ENCODE measurements at places on chromosomes 11 and 22.

- no peak for DNase-seq
Observed at GRCh38 chr11:115078461-115079438, 400.4 kb downstream of the NXPE2 start.

DNA sequence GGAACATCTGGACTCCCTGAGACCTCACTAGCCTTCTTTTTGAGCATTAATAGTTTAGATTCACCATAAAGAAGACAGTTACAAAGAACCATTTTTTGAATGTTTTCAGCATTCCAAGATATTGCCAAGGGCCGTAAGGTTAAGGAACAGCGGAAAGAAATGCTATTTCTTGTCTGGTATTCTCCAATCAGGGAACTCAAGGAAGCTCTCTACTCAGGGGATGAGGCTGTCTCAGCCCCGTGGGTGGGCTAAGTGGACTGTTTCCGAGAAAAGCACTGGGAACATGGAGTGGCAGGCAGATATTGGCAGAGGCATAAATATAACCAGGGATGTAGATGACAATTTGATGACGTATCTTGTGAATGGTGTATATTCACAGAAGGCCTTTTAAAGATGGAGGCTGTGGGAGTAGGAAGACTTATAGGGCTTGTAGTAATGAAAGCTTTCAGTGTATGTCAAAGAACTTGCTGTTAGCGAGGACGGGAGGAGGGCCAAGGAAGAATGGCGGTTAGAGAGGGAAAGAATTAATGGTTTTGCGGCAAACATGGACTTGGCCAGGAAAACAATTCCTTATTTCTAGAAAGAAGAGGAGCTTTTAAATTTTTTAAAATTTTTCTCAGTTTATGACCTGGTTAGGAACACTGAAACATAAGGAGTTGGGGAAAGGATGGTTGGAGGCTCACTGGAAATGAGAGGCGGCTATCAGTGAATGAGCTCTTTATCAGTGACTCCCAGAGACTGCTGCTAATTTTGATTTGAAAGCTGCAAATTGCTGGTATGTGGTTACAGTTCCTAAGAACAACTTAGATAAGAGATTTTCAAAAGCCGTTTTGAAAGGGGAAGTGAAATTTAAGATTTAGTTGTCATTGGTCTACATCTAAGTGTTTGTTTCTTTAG, 64.6 kb downstream of the ST3GAL4 start:
- DNase-seq, result no peak

DNA sequence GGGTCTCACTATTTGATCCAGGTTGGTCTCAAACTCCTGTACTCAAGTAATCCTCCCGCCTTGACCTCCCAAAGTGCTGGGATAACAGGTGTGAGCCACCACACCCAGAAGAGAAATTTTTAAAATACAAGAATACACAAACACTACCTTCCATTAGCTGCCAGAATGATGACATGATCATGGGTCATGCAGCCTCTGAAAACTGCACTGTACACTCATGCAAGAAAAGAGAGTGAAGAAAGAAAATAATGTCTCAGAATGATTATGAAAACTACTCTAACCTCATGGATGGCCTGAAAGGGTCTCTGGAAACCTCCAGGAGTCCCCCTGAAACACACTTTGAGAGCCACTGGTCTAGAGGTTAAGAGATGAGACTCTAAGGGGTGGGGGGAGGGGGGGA, 18.8 kb downstream of the VPS37C start:
- no peak for DNase-seq

DNA sequence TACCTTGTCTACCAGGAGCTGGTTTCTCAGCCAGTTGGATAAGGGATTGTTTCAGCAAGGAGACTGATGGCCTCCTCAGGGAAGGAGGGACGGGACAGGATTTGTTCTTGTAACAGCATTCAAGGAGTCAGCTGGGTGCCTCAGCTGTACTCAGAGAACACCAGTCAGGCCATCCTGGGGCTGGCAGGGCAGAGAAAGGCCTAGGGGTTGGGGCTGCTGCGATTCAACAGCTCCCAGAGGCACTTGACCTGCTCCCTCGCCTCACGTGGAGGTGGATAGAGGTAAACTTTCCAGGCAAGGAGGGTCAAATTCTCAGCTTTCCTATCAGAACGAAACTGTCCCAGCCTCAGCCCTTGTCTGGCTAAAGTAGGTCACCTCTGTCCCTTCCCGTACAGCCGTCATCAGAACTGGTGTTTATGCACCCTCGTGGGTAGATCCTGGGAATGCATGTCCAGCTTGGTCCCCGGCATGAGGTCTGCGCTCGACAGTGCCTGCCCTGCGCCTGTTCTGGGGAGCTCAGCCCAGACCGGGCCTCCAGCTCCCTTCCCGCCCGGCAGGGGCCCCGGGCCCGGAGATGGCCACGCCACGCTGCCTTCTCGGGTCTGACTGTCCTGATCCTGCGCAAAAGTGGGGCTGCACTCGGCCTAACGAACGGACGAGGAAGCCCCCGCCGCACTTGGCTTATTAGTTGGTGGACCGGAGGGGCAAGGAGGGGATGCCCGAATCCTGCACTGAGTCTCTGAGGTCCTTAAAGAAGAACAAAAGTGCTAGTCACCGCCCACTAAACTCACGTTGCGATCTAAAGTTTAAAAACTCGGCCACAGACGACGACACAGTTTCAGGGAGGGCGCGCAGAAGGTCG, 762 bp upstream of the CCDC134 start:
- peak; percentile 50 for DNase-seq

Data from HuH-7.5 (cell line).